Astrocyte of the spinal cord (primary cell): ENCODE measurements at places on chromosomes 13 and 19.
A peak's percentile ranks its signal among the peaks of the same experiment; 100 is the strongest.

- no peak for DNase-seq
Observed at GRCh38 chr13:70170689-70171088, 62.4 kb upstream of the KLHL1 start.

- no peak for DNase-seq
Observed at GRCh38 chr13:40438022-40438680, 228.3 kb downstream of the FOXO1 start.

DNA sequence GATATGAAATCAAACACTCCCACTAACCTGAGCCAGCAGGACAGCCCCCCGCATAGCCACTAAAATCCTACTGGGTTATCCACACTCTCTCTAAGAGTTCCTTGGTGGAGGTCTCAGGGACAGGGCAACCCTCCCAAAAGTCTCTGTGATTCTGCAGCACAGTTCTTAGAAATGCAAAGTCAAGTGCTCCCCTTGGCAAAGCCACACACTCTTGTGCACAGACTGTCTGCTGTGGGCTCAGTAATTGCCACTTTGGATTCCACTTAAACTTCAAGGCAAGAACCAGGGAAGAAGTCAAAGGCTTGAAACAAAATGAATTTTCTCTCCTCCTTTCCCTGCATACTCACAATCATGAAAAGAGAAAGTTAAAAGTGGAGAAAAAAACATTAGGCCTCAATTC is 61.5 kb downstream of the DOCK9 start:
- DNase-seq, result no peak

GRCh38 chr19:48874303-48875135 is 2.3 kb downstream of the PPP1R15A start:
- DNase-seq, result peak; percentile 47

DNA sequence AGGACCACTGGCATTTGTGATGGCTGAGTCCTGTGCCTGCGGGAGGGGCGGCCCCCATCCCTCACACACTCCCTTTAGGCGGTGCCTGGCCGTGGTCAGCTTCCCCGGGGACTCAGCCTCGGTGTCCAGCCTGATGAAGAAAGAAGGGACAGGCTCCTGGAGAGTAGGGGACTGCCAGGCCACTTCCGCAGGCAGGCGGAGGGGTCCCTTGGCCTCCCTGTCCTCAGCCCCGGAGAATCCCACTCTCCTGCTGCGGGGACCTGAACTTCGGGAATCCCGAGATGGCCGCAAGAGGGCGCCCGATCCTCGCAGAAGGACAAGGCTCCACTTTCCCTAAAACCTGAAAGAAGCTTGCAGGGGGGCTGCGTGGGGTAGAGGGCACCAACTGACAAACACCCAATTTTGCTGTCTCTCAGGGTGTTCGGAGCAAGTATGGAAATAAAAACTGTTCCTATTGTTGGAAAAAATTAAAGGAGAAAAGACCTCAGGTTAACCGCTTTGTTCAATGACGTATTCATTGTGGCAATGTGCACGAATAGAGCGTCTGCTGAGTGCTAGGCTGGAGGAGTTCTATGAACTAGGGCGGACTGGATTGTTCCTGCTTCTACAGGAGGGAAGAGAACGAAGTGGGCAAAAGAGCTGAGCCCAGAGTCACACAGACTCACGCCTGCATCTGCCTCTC is 297.3 kb downstream of the ZNF536 start:
- peak; percentile 32 for DNase-seq

DNA sequence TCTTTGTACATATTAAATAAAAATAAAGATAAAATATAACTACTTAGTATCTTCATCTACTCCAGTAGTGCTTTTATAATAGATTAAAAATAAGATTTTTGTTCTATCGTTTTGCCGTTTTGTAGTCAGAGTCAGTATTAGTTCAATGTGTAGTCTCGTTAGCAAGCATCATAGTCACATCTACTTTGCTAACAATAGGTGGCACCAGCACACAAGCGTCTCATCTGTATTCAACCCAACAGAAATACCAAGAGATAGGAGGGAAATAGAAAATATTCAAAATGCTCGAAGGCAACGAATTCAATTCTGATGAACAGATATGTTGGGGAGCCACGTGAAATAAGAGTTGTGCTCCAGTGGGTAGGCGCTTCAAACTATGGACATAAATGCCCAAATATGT is 21.4 kb upstream of the MICU2 start:
- DNase-seq, result peak; percentile 28

DNA sequence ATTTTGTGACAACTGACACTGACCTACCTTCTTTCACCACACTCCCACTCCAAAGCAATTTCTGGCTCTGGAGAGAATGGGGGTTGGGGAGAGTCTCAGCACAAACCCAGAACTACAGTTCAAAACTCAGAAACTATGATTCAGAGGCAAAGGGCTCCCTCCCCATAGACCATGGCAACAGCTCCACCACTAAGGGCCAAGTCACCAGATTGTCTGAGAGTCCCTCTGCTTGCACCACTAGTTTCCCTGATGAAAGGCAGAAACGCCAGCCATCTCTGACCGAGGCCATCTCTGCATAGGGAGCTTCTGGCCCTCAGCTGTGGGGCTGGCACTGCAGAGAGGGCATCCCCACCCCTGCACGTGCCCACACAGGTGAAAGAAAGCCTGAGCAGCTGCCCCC is 112.4 kb upstream of the VSTM2B start:
- DNase-seq, result no peak

- peak; percentile 60 for DNase-seq
Observed at GRCh38 chr19:5046339-5047039, 77.6 kb downstream of the KDM4B start.

DNA sequence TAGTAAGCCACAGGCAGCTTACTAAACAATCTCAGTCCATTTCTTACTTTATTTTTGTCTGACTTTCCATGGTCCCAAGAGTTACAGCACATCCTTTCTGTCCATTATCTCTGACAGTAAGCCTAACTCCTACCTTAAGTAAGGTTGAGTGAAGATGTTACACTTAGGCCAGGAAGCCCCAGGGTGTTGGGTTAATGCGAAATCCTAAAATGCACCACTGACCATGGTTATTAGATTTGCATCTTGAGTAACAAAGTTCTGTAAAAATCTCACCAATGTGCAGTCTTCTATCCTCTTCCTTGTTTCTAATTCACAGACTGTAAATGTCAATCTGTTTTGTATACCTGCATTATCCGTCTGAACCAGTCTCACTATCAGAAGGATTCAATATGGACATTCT is 462.5 kb downstream of the FGF14 start:
- no peak for DNase-seq

DNA sequence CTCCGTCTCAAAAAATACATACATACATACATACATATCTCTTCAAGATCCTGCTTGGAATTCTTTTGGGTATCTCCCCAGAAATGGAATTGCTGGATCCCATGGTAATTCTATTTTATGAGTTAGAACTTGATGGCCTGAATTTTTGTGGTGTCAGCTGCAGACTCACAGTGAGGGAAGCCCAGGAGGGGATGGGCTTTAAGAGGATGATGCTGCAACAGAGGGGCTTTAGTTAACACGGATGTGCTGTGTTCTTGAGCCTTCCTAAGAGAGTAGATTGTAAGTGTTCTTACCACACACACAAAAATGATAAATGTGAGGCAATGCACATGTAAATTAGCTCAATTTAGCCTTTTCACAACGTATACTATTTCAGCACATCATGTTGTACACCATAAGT is 31.8 kb downstream of the CACNG6 start:
- no peak for DNase-seq

DNA sequence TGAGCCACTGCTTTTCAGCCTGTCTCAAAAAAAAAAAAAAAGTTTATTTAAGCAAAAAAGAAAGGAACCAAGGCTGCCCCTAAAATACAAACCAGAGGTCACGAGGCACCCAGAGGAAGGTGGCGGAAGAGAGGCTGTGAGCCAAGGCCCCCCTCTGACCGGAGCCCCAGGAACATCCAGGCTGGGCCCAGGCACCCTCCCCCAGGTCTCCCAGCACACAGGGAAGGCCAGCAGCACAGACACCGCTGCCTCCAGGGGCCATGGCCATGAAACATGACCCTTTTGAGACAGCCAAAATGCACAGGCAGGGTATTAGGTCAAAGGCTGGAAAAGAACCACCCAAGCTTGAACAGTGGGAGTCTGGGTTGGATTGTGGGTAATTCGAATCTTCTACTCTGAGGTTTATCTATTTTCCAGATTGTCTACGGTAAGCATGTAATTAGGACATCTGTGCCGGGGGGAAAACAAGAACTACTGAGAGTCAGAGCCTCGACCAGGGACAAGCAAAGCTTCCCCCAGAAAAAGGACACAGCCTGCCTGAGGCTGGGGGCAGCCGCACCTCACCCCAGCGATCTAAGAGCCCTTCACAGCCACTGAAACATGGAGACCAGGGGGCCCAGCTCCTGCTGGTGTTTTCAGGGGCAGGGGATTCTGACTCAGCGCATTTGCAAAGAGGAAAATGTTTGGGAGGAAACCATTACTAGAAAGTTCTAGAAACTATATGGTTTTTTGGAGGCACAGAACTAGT is 8.4 kb downstream of the PEX11G start:
- no peak for DNase-seq

DNA sequence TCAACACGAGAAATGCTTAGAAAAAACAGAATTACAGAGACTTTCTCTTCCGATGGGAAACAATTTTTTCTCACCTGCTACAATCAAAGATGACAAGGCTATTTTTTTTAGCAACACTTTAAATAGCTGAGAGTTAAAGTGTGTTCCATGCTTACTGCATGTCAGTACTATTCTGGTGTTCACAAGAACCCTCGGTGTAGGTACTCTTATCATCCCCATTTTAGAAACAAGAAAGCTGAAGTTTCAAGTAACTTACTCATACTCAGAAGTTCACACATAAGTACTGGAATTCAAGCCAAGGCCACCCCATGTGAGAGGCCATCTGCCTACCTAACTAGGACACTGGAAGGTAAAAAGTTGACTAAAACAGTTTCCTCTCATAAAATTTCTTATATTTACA is 9.0 kb upstream of the TNFRSF19 start:
- DNase-seq, result no peak

DNA sequence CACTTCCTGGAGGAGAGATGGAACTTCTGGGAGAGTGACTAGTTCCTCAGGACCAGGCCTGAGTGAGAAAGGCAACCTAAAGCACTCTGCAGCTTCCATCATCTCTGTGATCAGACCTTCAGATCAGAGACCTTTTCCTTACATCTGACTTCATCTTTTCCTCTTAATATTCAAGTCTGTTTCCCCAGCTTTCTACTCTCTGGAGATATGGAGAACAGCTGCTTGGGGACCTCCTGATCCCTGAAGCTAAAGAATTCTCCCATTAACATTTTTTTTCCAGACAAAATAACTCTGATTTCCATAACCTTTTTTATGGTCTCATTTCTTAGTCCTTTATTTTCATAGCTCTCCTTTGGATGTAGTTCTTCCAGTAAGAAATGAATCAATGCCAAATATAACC is 133.4 kb upstream of the FNDC3A start:
- no peak for DNase-seq

- no peak for DNase-seq
Observed at GRCh38 chr13:75968103-75968838, 332.1 kb downstream of the LMO7 start.

GRCh38 chr19:17246681-17247425 is 1.1 kb upstream of the NR2F6 start:
- DNase-seq, result peak; percentile 43

- no peak for DNase-seq
Observed at GRCh38 chr13:111944171-111944583, 122.8 kb upstream of the SOX1 start.

- peak; percentile 55 for DNase-seq
Observed at GRCh38 chr13:93029536-93029935, 197.1 kb upstream of the GPC6 start.

DNA sequence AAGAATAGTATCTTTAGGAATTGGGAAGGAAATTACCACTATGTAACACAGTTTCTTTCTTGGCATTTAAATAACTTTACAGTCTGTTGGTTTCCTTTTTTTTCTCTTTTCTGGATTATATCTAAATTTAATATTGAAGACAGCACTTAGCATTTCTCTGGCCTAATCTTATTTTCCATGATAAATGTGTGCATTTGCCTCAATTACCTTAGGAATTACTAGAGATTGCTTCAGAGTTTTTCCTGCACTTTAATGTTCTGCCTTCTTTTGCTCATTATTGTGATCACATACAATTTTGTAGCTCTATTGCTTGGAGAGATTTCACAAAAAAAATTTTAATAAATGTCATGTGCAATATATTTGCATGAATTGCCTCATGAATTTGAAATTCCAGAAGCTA is 25.1 kb downstream of the DCT start:
- DNase-seq, result no peak

DNA sequence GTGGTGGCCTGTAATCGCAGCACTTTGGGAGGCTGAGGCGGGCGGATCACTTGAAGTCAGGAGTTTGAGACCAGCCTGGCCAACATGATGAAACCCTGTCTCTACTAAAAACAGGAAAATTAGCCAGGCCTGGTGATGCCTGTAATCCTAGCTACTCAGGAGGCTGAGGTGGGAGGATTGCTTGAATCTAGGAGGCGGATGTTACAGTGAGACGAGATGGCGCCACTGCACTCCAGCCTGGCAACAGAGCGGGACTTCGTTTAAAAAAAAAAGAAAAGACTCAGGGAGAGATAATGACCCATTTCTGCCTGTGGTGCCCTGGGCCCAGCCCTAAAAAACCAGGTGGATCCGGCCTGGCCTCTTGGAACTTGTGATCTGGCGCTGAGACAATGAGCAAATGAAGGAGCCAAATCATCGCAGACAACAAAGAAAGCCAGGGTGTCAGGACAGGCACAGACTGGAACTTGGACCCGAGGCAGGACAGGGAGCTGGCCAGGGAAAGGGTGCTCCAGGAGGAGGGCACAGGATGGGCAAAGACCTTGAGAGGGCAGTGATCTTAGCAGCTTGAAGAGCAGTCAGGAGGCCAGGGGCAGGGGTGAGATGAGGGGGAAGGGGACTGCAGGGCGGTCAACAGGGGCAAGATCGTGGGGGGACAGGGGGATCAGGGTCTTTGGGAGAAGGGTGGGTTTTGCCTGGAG is 962 bp upstream of the JAK3 start:
- no peak for DNase-seq

DNA sequence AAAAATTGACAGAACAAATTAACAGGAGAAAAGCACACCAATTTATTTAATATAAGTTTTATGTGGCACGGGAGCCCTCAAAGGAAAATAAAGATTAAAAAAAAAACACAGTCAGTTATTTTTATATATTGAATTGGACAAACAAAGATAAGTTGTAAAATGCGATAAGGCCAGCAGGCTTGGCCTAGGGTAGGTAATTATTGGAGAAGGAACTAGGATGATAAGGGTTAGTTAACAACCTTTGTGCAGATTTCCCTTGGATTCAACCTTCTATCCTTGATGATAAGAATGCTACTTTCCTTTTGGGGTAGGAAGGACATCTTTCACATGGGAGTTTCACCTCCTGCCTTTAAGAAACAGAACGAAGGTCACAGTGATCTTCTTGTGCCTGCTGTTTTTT is 252.8 kb downstream of the SHISA2 start:
- no peak for DNase-seq

GRCh38 chr19:51030631-51031030 is 4.2 kb downstream of the KLK12 start:
- no peak for DNase-seq

- no peak for DNase-seq
Observed at GRCh38 chr13:75366380-75367280, 115.3 kb downstream of the TBC1D4 start.
